ENCODE measurements at places on chromosomes 7 and 10. TPM values are rescaled to one million over a fixed set of nuclear protein-coding genes. Genes with fewer than 3 reads are reported as not detected.

Gene HEPACAM2
- not detected for total RNA-seq

Gene TACR2
- total RNA-seq: not detected

Gene NPSR1
- not detected for total RNA-seq

Gene PNLIPRP1
- total RNA-seq: not detected

Gene HOXA1
- 5.1 TPM for total RNA-seq

Gene CFTR
- total RNA-seq: 1.3 TPM

Gene HOXA13
- not detected for total RNA-seq

Gene ZNF425
- 2.8 TPM for total RNA-seq

Gene SMKR1
- total RNA-seq: 0.33 TPM

Gene HGF
- 0.16 TPM for total RNA-seq

Gene TCTN3
- 35.2 TPM for total RNA-seq

Gene TDRD1
- not detected for total RNA-seq

Gene PLAU
- total RNA-seq: 122 TPM

Gene EMX2
- total RNA-seq: 2.3 TPM

All from mesangial cell (primary cell).